ENCODE measurements at places on chromosomes 5 and 9.

DNA sequence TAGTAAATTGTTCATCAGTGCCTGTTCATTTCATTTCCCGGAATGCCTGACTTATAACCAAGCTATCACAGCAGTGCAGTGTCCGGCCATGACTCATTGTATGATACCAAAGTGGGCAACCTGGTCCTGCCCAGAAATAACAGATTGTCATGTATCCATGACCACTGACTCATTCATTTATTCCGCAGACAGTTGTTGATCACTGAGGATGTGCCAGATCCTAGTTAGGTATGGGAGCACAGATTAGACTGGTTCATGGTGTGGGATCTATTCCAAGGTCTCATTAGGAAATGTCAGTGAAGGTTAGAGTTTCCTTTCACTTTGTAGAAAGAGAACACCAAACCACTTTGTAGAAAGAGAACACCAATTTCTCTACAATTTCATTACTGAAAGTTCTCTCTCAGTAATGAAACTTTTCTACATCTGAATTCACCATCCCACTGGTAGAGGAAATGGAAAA lies 8.7 kb downstream of the NREP start:
- DNase-seq: no peak

DNA sequence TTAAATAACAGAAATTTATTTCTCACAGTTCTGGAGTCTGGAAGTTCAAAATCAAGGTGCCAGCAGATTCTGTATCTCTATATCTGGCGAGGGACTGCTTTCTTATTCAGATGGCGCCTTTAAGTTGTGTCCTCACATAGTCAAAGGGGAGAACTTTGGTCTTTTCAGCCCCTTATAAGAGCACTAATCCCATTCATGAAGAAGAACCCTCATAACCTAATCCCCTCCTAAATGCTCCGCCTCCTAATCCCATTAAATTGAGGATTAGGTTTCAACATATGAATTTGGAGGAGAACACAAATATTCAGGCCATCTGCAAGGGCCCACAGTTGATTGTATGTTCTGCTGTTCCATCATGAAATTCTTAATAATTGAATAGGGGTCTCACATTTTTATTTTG lies 10.8 kb upstream of the CCDC152 start:
- DNase-seq: no peak

DNA sequence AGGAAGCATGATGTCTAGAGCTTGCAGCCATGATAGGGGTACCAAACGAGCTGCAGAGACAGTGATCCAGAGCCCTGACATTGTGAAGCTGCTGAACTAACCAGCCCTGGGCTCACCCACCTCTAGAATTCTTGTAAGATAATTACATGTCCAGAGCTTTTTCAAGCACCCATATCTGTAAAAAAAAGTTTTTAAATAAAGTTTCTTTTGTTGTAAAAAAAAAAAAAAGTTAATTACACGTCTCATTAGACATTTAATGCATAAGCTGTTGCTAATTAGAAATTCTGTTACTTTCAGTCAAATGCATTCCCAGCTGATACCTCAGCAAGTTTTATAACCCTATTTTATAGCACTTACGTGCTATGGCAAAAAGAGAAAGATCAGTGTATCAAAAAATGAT lies 65.6 kb downstream of the C9orf85 start:
- DNase-seq: no peak

DNA sequence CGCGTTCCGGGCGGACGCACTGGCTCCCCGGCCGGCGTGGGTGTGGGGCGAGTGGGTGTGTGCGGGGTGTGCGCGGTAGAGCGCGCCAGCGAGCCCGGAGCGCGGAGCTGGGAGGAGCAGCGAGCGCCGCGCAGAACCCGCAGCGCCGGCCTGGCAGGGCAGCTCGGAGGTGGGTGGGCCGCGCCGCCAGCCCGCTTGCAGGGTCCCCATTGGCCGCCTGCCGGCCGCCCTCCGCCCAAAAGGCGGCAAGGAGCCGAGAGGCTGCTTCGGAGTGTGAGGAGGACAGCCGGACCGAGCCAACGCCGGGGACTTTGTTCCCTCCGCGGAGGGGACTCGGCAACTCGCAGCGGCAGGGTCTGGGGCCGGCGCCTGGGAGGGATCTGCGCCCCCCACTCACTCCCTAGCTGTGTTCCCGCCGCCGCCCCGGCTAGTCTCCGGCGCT lies at the start of gene DAPK1:
Gene DAPK1, plus strand, starts transcription at position 264 of the 442 bp plus-strand sequence. CDS start 1,211 bp downstream, outside the sequence.
- DNase-seq: no peak

DNA sequence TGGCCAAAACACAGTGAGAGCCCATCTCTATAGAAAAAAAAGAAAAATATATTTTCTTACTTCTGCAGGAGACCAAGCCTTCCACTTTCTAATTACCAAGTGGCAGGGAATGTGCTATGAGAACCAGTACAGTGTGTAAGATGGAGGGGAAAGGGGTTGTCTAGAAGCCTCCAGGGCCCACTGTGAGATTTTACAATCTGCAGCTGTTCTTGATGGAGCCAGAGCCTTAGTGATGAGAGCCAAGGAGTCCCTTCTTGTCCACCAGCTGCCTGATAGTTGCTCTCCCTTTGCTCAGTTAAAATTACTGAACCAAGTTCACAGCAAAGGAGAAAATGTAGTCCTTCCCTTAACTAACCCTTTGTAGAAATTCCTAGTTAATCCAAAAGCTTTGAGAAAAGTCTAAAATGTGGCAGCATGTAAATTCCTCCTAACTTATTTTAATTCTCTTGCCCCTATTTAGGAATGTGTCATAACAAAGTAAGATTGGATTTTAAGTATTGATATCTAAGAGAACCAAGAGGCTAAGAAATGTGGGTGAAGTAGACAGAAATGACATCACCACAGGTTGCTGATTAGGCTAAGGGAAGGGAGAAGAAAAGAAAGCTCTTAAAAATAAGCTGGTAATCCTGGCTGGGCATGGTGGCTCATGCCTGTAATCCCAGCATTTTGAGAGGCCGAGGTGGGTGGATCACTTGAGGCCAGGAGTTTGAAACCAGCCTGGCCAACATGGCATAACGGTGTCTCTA lies 19.3 kb downstream of the SRP19 start:
- no peak for DNase-seq

GRCh38 chr9:129998491-129999140 lies 44.4 kb downstream of the FNBP1 start:
- no peak for DNase-seq

GRCh38 chr5:86314951-86315350 lies 302.8 kb upstream of the COX7C start:
- DNase-seq: no peak

GRCh38 chr5:35393901-35394300 lies 163.6 kb upstream of the PRLR start:
- no peak for DNase-seq

DNA sequence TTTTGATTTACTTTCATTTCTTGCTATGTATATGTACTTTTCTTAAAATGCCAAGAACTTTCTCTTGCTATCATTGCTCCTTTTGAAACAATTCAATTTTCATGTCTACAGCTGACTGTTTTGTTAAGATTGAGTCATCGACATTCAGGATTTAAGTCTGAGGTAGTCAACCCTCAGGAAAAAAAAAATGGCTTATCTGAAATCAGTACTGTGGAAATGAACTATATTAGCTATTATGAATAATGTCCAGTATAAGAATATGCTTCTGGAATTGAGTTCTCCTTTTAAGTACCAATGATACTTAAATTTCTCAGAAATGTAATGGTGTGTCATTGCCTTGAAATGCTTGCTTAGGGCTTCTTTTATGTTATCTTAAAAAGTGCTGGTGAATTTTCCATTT lies 37.9 kb downstream of the TNFAIP8 start:
- no peak for DNase-seq

GRCh38 chr9:18058564-18059442 lies 415.1 kb upstream of the ADAMTSL1 start:
- no peak for DNase-seq

DNA sequence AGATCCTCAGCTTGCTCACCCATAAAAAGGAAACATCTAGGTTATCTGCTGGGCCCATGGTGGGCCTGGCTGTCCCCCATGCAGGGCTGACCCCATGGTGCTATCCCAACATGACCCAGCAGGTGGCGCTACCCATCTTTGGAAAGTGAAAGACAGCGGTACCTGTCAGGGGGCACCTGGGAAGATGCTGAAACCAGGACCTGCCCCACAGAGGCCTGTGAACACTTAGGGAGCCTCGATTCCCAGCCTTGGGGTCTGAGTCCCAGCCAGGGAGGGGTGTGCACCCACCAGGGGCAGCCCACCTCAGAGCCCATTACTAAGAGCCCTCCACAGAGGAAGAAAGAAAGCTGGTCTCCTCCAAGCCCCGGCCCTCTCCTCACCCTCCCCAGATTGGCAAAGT lies 46.6 kb upstream of the IPPK start:
- peak; percentile 52 for DNase-seq
